ENCODE measurements at places on chromosomes 13 and 19.
A peak's percentile ranks its signal among the peaks of the same experiment; 100 is the strongest.

DNA sequence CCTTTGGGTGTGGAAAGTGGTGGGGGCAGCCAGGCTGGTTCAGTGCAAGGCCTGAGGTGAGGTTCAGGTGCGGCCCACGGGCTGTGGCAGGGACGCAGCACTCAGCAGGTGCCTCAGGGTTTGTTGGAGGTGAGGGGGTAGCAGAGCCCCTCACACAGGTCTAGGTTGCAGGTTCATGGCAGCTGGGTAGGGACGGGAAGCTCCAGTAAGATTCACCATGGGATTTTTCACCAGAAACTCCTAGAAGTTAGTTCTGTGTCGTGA lies 14.0 kb downstream of the MCF2L start:
- no peak for DNase-seq

DNA sequence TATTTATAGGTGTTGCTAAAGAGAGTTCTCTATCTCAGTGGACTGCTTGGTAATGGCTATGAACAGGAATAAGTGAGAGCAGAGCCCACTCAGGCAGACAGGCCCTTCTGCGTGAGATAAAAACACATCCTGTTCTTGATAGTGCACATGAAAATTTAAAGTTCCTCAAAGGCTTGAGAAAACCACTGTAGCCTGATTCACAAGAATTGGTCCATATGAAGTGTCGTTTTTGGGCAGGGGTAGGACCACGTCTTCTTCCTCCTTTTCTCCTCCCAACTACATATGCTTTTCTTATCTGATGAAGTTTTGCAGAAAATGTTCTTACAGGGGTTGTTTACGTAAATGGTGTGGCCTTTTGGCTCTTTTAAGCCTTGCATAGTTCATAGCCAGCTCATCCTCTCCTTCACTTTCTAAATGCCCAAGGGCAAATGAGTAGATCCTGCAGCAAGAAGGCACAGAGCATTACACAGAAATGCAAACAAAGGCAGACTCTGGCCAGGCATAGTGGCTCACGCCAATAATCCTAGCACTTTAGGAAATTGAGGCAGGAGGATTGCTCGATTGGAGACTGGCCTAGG lies 53.8 kb downstream of the RNF6 start:
- DNase-seq: no peak

GRCh38 chr19:6047741-6048251 lies 62.5 kb downstream of the RFX2 start:
- peak; percentile 75 for DNase-seq

GRCh38 chr13:73832128-73832588 lies 302.0 kb downstream of the KLF12 start:
- no peak for DNase-seq

GRCh38 chr19:3360421-3361383 lies 5.7 kb upstream of the NFIC start:
- DNase-seq: peak; percentile 70

DNA sequence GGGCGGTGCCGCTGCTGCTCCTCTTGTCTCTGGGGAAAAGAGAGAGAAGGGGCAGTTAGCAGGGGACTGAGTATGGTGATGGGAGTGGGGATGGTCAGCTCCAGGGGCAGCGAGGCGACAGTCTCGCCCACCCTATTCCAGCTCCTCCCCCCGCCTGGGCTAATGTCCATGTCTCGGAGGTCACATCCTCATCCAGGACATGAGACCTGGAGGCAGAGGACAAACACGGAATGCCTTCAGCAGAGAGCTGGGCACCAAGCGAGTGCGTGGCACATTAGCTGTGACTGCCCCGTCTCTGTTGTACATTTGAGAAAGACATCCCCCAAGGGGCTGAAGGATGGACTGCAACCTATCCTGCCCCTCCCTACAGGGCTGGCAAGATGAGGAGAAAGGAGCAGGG lies 9.1 kb downstream of the BBC3 start:
- no peak for DNase-seq

- no peak for DNase-seq
Observed at GRCh38 chr19:46193678-46194077, 35.9 kb upstream of the IGFL1 start.

DNA sequence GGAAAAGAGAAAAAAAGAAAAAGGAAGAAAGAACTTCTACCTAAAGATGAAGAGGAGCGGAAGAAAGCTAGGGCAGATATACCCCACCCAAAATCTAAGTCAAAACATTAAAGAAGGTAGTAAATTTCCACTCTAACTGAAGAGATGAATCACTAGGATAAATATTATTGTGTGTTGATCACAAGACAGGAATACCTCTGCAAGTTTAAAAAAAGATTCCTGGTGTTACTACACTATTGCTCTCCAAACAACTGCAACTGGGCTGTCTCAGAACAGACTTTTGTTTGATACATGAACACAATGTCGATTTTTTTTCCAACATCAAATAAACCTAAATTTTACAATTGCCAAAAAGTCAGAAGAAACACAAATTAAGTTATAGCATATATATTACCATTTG lies 6.8 kb downstream of the HSPH1 start:
- DNase-seq: no peak

- DNase-seq: peak; percentile 21
Observed at GRCh38 chr13:96020155-96020575, 33.0 kb downstream of the UGGT2 start.

- no peak for DNase-seq
Observed at GRCh38 chr13:40986101-40986856, 32.8 kb downstream of the ELF1 start.

DNA sequence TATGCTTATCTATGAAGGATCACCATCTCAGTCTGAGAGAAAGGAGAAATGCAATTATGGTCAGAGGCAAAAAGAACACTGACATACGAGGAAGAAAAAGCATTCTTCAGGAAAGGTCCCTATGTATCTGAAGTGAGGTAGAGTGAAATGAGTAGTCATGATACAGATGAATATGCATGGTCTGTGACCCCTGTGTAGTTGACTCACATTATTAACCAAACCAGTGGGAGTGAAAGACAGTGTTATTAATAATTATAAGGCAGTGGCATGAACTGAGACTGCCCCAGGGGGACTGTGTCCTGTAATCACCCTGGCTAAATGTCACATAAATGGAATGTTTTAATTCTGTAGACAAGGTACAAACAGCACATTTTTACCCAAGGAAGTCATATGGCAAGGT lies 1320.2 kb upstream of the PCDH9 start:
- no peak for DNase-seq

- DNase-seq: no peak
Observed at GRCh38 chr19:38055655-38056521, 148.9 kb downstream of the SIPA1L3 start.

GRCh38 chr13:102697929-102698648 lies 3.2 kb upstream of the METTL21C start:
- DNase-seq: no peak

GRCh38 chr13:39685652-39686051 lies 30.2 kb downstream of the COG6 start:
- no peak for DNase-seq

DNA sequence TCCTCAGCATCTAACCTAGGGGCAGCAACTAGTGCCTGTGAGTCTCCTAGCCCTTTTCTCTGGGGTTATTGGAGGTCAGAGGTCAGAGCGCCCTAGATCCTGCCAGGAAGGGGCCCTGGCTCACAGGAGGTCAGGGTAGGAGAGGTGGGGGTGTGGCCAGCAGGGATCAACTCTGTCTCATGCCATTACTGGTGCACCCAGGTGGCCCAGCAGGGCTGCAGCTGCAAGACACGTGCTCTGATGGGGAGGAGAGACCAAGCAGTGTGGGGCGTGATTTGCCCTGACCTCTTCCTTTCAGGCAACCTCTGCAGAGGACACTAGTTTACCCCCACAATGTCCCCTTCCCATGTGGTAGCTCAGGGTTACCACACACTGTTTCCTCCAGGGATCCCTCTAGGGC lies 73.3 kb upstream of the ZNF30 start:
- DNase-seq: no peak

DNA sequence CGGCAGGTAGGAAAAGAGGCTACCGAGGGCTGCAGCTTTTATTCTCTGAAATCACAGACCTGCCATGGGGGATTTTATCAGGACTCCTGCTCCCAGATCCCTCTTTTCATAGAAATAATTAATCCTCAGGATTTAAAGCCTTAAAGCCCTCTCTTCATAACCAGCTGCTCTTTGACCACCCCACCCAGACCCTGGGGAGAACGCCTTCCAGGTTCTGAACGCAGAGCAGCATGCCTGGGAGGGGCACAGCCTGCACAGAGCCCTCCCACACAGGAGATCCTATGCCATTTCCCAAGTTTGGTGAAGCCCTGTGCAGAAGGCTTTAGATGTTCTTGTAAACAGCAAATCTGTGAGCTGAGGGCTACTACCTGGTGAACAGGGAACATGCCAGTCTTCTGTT lies 91.1 kb downstream of the STOML3 start:
- no peak for DNase-seq

DNA sequence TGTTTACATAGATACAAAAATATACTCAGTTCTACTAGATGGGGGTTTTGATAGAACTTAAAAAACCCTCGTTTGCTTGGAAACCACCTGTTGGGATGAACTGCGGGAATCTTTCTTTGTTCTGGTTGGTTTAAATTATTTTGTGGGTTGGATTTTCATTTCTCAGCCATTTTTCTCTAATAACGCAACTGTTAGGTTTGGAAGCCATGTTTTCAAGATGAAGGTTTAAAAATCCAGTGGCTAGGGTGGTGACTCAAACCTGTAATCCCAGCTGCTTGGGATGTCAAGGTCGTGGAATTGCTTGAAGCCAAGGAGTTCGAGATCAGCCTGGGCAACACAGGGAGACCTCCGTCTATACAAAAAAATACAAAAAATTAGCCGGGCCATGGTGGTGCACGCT lies 1.6 kb downstream of the URI1 start:
- no peak for DNase-seq

DNA sequence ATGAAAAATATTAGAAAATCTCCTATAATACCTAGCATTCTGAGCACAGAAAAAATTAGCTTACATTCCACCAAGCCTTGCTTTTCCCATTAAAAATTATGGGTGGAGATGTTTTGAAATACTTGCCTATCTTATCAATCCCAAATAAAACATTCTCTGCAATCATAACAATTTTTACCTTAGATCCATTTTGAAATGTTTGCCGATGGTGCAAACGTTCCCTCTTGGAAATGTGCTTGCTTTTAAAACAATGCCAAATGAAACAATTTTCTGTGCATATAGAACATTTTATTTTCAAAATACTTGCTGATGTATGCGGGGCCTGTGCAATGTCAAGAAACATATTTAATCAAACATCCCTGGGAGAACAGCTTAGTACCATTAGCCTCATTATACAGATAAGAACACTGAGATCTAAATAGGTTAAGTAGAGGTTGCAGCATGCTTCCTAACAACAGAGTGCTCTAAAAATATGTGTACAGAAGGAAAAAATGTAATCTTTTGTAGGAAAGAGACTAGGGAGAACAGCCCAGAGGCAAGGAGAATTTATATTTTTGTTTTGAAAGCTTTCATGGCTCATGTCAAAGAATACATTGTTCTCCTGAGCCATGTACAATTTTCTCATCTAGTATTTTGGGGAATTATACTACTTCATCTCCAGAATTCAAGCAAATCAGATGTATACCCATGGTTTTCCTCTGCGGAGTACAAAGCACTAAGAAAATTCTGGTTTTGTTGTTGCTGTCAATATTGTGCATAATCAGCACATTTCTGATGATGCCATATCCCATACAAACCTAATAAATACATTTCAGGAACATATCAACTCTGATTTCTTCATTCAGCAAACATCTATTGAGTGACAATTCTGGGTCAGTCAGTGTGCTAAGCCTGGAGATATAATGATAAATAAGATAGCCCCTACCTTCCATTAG lies 25.9 kb upstream of the FNDC3A start:
- DNase-seq: no peak

DNA sequence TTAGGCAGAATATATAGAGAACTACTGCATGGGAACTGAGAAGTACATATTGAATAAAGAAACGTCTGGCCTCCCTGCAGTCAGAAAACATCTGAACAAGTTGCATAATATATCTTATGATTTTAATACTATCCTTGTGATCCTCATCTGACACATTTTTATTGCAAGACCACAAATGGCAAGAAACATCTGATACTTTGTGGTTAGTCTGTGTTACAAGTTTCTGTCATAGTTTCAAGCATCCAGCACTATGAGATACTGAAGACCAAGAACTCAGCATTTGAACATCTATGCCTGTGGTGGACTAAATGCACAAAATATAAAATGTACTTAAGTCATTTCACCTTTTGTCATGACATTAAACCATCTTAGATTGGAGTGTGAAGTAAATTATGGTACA lies 1175.8 kb upstream of the MIR17HG start:
- no peak for DNase-seq

Measured in HuH-7.5 (cell line).